Lung (tissue), 17 donors: ENCODE measurements at places on chromosomes 11 and 22. TPM values are rescaled to one million over a fixed set of nuclear protein-coding genes. Genes with fewer than 3 reads are reported as not detected.

Gene SLC22A8
- not detected for total RNA-seq

- H3K27me3 ChIP-seq = no peaks in the 10 kb centered on the region
- no peaks in the 10 kb centered on the region for H3K36me3 ChIP-seq
- no peak overlapping the region for H3K4me3 ChIP-seq
Measured at GRCh38 chr11:68251765-68252164, 20.0 kb downstream of the C11orf24 start.

GRCh38 chr22:50660306-50660705 lies 12.3 kb upstream of the SHANK3 start:
- no peaks in the 10 kb centered on the region for H3K4me1 ChIP-seq
- no peaks in the 10 kb centered on the region for H3K36me3 ChIP-seq
- no peak overlapping the region for H3K27ac ChIP-seq
- H3K27me3 ChIP-seq = no peaks in the 10 kb centered on the region

GRCh38 chr11:92628401-92629292 lies 340.8 kb upstream of the MTNR1B start:
- no peak overlapping the region for H3K4me3 ChIP-seq
- H3K4me1 ChIP-seq = peaks cover 20% of the 10 kb centered on the region
- no peaks in the 10 kb centered on the region for H3K36me3 ChIP-seq
- H3K27me3 ChIP-seq = no peaks in the 10 kb centered on the region

- peak overlapping the region; percentile 10 for H3K4me3 ChIP-seq
- no peaks in the 10 kb centered on the region for H3K27me3 ChIP-seq
Measured at GRCh38 chr22:38569181-38569971, 607 bp downstream of the DMC1 start.

Gene SLC16A8
- not detected for total RNA-seq

Gene C11orf87
- total RNA-seq = not detected

Gene OR52E8
- total RNA-seq = not detected

DNA sequence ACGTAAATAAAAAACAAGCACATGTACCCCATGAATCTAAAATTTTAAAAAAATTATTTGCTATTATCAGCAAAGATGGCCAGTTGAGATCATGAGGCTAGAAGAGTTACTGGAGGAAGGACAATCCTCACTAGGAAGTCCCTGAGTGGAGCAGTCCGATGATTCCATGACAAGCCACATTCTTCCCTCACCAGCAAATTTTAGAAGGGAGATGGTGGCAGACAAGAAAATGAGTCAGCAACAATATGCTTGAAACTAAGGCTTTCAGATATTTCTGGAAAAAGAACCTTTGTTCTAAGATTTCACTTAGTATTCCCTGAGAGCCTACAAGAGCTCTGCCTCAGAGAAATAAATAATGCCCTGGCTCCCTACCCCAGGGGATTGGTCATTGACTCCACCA lies 34.9 kb downstream of the P4HA3 start:
- H3K36me3 ChIP-seq = no peaks in the 10 kb centered on the region
- no peak for DNase-seq
- H3K4me1 ChIP-seq = no peaks in the 10 kb centered on the region

- no peaks in the 10 kb centered on the region for H3K27me3 ChIP-seq
- no peak overlapping the region for H3K4me3 ChIP-seq
- no peak overlapping the region for H3K27ac ChIP-seq
- no peak for DNase-seq
- no peaks in the 10 kb centered on the region for H3K36me3 ChIP-seq
Measured at GRCh38 chr11:62459080-62459479, 40.2 kb downstream of the SCGB1A1 start.

- no peaks in the 10 kb centered on the region for H3K27me3 ChIP-seq
- H3K4me1 ChIP-seq = peaks cover under 1% of the 10 kb centered on the region
- no peak overlapping the region for H3K4me3 ChIP-seq
- H3K36me3 ChIP-seq = peaks cover 16% of the 10 kb centered on the region
Measured at GRCh38 chr11:92770981-92771380, 198.5 kb upstream of the MTNR1B start.

DNA sequence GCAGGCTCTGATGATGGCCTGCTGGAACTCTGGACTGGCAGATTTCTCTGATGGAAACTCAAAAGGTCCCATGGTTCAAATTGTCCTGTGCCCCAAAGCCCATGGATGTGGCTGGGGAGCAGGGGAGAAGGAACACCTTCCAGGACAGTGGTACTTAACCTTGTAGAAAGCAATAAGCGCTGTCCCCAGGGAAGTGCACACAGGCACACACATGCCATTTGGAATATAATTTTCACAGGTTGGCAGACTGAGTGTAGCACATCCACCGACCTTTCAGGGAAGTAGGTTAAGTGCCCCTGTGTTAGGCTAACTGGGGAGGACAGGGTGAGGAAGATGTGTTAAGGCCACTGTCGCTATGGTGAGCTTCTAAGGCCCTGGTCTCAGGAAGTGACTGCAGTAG lies 17.8 kb downstream of the DDX25 start:
- H3K36me3 ChIP-seq = no peaks in the 10 kb centered on the region
- no peak overlapping the region for H3K4me3 ChIP-seq
- no peak for DNase-seq
- H3K4me1 ChIP-seq = no peaks in the 10 kb centered on the region
- H3K27ac ChIP-seq = no peak overlapping the region
- H3K27me3 ChIP-seq = no peaks in the 10 kb centered on the region

- DNase-seq = no peak
- peaks cover 7% of the 10 kb centered on the region for H3K4me1 ChIP-seq
- H3K27ac ChIP-seq = no peak overlapping the region
- H3K4me3 ChIP-seq = no peak overlapping the region
- H3K36me3 ChIP-seq = peaks cover 15% of the 10 kb centered on the region
- no peaks in the 10 kb centered on the region for H3K27me3 ChIP-seq
Measured at GRCh38 chr22:19060356-19061009, 61.7 kb downstream of the DGCR2 start.

Gene TSGA10IP
- 0.34 TPM for total RNA-seq

DNA sequence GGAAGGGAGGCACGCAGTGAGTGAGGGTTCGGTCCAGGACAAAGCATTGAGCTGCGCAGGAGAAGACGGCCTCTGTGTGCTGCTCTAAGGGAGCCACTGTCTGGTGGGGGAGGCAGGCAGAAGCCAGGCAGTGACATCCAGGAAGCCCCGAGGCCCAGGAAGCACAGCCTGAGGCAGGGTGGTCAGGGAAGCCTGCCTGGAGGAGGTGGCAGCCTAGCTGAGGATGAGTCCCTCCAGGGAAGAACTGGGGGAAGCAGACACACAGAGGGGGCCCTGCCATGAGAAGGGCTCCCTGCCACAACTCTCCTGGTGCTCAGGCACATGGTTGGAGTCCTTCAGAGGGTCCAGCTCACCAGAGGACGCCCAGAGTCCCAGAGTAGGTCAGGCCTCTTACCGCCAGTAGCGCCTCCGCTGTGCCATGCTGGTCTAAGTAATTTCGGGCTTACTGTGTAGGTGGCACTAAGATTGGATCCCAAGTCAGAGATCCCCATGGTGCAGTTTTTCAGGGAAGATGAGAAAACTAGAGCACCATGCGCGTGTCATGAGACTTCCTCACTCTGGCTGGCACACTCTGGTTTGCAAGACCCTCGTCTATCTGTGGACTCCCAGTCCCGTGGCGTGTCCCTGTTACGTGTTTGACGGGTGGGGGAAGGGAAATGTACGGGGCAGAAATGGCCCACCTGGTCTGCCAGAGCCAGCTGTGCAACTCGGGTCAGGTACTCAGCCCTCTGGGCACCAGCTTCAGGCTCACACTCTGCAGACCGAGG lies 887.2 kb downstream of the BRD1 start:
- H3K27ac ChIP-seq = no peak overlapping the region
- H3K36me3 ChIP-seq = no peaks in the 10 kb centered on the region
- no peaks in the 10 kb centered on the region for H3K27me3 ChIP-seq
- DNase-seq = no peak

GRCh38 chr22:19896665-19897355 lies 42.1 kb upstream of the GNB1L start:
- DNase-seq = no peak
- H3K27me3 ChIP-seq = no peaks in the 10 kb centered on the region
- peaks cover 11% of the 10 kb centered on the region for H3K4me1 ChIP-seq
- no peak overlapping the region for H3K27ac ChIP-seq

GRCh38 chr11:45110562-45110961 lies 35.9 kb upstream of the PRDM11 start:
- no peaks in the 10 kb centered on the region for H3K27me3 ChIP-seq
- no peaks in the 10 kb centered on the region for H3K4me1 ChIP-seq
- no peak overlapping the region for H3K27ac ChIP-seq

Gene FKBP2
- 65.2 TPM for total RNA-seq

- no peak overlapping the region for H3K4me3 ChIP-seq
- H3K4me1 ChIP-seq = no peaks in the 10 kb centered on the region
- H3K36me3 ChIP-seq = no peaks in the 10 kb centered on the region
- no peaks in the 10 kb centered on the region for H3K27me3 ChIP-seq
Measured at GRCh38 chr11:58047818-58048217, 17.1 kb downstream of the OR6Q1 start.

Gene TMA7B
- 0.57 TPM for total RNA-seq

- no peaks in the 10 kb centered on the region for H3K4me1 ChIP-seq
- no peak for DNase-seq
- no peak overlapping the region for H3K27ac ChIP-seq
- H3K27me3 ChIP-seq = no peaks in the 10 kb centered on the region
- H3K4me3 ChIP-seq = no peak overlapping the region
Measured at GRCh38 chr11:103978616-103979595, 57.5 kb upstream of the DDI1 start.

DNA sequence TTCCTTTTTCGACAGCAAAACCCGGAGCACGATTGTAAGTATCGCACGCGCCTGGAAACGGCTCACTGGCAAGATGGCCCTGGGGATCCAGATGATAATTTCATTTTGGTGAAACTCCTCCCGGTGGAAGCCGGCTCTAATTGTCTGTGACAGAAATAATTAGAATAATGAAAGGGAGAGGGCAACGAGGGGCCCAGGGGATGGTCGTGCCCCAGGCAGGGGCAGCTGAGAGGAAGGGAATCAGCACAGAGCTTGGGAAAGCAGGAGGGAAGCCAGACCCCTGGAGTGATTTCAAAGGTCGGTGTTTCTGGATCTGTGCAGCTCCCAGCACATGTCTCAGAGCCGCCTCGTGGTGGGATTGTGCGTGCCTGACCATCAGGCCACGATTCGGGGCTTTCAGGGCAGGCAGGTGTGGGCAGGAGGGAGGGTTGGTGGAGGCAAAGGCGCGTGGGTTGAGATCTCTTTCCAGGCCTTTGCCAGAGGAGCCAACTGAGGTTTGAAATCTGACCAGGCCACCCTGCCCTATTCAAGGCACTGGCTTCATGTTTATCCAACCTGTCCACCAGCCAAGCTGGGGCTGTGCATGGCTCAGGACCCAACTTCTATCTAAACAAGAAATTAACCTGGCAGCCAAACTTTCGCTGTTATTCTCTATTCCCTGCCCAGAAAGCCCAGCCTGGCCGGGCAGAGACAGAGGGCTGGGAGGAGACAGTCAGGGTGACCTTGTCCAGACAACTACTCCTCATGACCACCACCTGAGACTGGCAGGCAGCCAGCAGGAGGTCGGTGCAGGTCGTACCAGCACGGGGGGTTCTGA lies 27.8 kb downstream of the ANO1 start:
- H3K4me1 ChIP-seq = no peaks in the 10 kb centered on the region
- DNase-seq = no peak
- H3K36me3 ChIP-seq = no peaks in the 10 kb centered on the region

Gene PARVA
- 71.6 TPM for total RNA-seq

GRCh38 chr11:68051191-68052136 lies 12.6 kb downstream of the TCIRG1 start:
- no peak for DNase-seq
- no peak overlapping the region for H3K27ac ChIP-seq
- H3K4me1 ChIP-seq = no peaks in the 10 kb centered on the region
- H3K27me3 ChIP-seq = no peaks in the 10 kb centered on the region

GRCh38 chr11:66386171-66387069 lies 14.9 kb upstream of the SLC29A2 start:
- H3K36me3 ChIP-seq = no peaks in the 10 kb centered on the region
- no peaks in the 10 kb centered on the region for H3K4me1 ChIP-seq
- no peak overlapping the region for H3K27ac ChIP-seq
- H3K27me3 ChIP-seq = no peaks in the 10 kb centered on the region

GRCh38 chr11:11563200-11563975 lies 58.4 kb downstream of the GALNT18 start:
- peaks cover 33% of the 10 kb centered on the region for H3K4me1 ChIP-seq
- no peaks in the 10 kb centered on the region for H3K36me3 ChIP-seq
- H3K4me3 ChIP-seq = no peak overlapping the region
- H3K27ac ChIP-seq = no peak overlapping the region

- no peak for DNase-seq
- H3K27ac ChIP-seq = no peak overlapping the region
- H3K4me1 ChIP-seq = peaks cover 3% of the 10 kb centered on the region
- H3K4me3 ChIP-seq = no peak overlapping the region
Measured at GRCh38 chr22:21029486-21030025, 2.8 kb downstream of the SLC7A4 start.

DNA sequence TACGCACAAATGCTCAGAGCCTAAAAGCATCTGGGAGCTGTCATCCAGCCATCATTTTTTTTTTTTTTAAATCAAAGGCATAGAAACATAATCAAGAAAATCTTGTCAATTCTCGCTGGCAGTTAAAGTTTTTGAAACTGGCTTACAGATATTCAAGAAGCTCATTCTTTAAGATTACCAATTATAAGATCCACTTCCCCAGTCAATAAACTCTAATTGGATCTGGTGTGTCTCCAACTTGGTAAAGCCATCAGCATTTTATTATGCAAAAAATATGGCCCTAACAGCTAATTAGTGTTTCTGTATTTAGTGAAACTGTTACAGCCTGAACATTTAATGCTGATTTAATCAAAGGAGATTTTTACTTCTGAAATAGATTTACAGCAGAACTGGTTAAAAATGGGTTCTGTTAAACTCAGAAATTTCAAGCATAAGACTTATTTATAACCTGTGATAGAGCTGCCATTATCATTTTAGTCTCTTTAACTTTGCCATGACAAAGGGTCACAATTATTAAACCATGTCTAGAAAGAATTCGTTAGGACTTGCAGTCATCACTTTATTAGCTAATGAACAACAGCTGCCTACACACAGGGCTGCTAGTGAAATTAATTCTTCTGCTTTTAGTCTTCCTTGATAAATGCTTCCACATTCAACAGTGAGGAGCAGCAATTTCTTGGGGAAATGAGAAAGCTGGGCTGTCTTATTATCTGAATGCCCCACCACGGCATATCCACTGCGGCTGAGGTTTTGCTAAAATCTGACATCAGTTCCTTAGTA lies 176.4 kb upstream of the PITPNB start:
- H3K27me3 ChIP-seq = no peaks in the 10 kb centered on the region
- H3K36me3 ChIP-seq = peaks cover 19% of the 10 kb centered on the region
- peaks cover 35% of the 10 kb centered on the region for H3K4me1 ChIP-seq
- H3K4me3 ChIP-seq = no peak overlapping the region
- no peak overlapping the region for H3K27ac ChIP-seq
- no peak for DNase-seq

- DNase-seq = no peak
- no peak overlapping the region for H3K27ac ChIP-seq
- peaks cover 11% of the 10 kb centered on the region for H3K4me1 ChIP-seq
- H3K4me3 ChIP-seq = no peak overlapping the region
- no peaks in the 10 kb centered on the region for H3K27me3 ChIP-seq
Measured at GRCh38 chr11:78076733-78077403, 2.8 kb downstream of the NDUFC2 start.

- H3K4me1 ChIP-seq = no peaks in the 10 kb centered on the region
- DNase-seq = no peak
- no peaks in the 10 kb centered on the region for H3K36me3 ChIP-seq
Measured at GRCh38 chr22:43455846-43456245, 44.0 kb downstream of the MPPED1 start.
